ENCODE measurements at places on chromosomes 4 and X. TPM values are rescaled to one million over a fixed set of nuclear protein-coding genes. Genes with fewer than 3 reads are reported as not detected.

The POU3F4 gene
- not detected for total RNA-seq

The PDHA2 gene
- total RNA-seq, result not detected

DNA sequence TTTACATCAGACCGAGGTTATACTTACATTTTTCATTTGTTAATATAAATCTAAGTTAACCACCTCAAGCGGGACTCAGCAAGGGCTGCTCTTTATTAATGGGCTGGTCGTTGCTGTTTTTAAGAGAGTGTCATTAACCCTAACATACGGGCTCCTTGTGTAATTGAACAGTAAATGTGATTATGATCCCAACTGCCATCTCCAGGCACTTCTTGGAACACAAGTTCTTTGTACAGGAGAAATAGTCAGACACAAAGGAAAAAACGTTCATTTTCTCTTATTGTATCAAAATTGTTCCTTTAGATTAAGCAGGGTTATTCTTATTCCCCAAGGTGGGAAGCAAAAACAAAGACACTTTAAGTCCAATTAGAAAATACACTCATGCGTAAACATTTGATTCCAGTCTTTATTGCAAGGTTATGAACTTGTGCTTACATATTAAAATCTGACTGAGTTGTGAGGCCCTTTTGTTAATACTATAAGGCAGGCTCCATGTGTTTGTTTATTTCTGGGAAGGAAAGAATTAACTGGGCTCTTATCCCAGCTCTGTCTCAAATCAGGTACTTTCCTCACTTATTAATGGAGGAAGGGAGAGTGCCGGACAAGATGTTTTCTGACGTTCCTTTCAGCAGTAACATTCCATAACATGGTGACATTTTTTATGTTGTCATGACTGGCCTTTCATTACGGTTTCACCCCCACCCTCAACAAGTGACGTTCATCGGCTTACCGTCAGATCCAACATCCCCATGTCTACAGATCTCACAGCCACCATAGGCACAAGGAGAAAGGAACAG lies 95.9 kb downstream of the RASL11B start:
- DNase-seq, result no peak

- no peak for DNase-seq
Observed at GRCh38 chr4:163493643-163494359, 689 bp upstream of the TMA16 start.
